Omental fat pad (tissue), 4 donors: ENCODE measurements at places on chromosomes 3 and 15.

- no peak for DNase-seq
These were observed 31.2 kb downstream of the SATB1 start for GRCh38 chr3:18393906-18394305.

GRCh38 chr3:149489060-149489690 is 14.7 kb downstream of the TM4SF4 start:
- no peak for DNase-seq

GRCh38 chr15:40763801-40764628 is at the start of gene GCHFR:
GCHFR (plus strand) TSS chr15:40764068; CDS start chr15:40764181, 113 bp downstream.
- DNase-seq, result peak; percentile 38

DNA sequence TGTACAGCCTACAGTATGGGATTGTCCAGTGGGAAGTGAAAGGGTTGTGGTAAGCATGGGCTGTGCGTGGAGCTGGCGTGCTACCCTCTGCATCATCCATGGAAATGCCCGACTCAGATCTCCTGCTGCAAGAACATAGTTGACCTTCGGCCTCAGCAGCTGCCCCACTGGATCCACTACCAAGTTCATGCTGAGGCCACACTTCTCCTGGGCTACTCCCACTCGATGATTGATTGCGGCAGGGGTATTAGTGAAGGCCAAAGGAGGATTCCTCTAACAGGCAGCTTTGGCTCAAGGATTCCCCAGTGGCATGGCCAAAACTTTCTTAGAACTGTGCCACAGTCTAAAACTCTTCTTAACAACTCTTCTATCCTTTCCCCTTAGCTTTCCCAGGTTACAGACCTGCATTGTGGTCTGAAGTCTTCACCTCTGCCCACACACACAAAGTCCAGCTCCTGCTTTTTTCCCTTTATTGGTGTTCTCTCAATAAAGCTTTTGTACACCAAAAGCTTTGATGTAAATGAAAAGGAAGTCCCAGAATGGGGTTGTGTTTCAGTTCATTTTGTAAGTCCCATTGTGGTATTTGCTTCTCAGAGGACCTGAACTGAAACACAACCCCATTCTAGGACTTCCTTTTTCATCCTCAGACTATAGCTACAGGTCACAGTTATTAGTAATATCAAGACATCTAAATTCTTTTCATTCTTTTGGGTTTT is 4.9 kb upstream of the TBC1D5 start:
- no peak for DNase-seq

DNA sequence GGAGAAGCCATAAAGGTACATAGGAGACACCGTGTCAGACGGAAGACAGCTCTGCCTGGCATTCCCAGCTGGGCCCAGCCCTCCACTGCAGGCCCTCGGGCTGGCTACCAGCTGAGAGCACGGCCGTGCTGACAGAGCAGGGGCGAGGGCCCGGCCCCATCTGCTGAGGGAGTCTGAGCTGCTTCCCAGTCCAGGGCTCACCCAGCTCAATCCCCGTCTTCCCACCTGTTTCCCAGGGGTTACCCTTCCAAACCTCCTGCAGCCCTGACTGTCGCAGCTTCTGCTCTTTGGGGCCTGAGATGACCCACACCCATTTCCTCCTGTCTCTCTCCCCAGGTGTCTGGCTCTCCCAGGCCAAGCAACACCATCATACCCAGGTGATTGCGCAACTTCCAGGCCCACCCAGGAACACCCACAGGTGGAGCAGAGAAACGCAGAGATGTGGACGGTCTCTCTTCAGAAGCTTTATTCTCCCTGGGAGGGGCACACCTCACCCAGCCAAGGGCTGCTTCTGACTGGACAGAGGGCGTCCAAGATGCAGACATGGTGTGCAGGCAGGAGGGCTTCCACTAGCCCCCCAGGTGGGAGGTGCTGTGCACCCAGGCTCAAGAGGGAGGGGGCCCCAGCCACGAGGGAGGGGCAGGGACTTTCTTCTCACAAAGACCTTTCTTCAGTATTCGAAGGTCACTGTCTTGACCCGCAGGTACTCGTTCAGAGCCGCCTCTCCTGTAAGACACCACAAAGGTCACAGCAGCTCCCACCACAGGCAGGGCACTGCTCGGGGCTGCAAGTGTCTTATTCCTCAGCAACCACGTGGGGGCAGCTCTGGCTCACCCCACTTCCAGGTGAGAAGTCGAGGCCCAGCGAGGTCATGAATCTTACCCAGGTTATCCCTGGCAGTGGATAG is 19.4 kb upstream of the SLC41A3 start:
- no peak for DNase-seq

DNA sequence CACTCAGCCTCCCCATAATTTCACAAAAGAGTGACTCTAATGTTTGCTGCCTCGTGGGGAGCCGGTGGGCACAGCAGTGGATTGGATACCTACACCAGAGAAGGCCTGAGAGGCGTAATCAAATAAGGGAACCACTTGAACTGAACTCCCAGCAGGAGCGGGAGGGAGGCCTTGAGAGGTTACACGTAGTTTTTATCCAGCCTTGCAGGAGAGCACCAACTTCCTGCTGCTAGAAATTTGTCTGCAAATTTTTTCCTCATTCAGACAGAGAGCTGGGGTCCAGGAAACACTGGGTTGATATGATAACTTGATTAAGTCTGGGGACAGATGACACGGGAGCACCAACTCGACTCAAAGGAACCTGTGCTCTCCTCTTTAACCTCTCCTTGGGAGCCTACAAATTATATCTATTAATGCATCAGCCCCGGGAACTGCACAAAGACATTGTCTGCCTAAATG is 69.8 kb downstream of the HES1 start:
- DNase-seq, result no peak

- DNase-seq, result no peak
These were observed 44.2 kb upstream of the STT3B start for GRCh38 chr3:31488475-31489017.

DNA sequence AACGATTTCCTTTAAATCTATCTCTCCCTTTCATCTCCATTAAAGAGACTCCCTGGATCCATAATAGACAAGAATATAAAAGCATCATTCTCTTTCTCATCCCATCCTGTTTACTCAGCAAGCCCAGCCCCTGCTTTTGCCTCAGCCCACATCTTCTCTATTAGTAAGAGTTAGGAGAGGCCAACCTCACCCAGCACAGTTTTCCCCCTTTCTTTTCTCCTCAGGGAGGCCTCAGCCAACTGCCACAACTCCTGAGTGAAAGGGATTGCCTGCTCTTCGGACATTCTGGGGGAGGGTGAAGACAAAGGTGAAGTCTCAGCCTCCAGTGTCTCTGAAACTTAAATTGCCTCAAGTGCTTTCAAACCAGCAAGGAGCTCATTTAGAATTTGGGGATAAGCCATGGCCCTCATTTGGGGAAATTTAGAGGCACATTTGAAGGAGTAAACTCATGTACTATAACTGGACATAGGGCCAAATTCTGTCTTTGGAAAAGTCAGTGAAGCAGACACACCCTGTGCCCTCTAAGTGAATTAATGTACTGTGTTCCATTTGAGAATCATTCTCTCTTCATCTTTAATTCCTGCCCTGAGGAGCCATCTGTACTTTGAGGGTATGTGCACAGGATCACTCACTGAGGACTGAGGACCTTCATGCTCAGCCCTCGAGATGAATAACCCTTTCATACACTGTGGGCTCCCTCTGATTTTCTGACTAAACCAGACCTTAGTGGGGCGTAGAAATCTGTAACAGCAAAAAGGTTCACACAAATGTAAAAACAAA is 82.5 kb downstream of the SOX2 start:
- no peak for DNase-seq

GRCh38 chr3:129747992-129748391 is 141.5 kb upstream of the PLXND1 start:
- DNase-seq, result no peak

DNA sequence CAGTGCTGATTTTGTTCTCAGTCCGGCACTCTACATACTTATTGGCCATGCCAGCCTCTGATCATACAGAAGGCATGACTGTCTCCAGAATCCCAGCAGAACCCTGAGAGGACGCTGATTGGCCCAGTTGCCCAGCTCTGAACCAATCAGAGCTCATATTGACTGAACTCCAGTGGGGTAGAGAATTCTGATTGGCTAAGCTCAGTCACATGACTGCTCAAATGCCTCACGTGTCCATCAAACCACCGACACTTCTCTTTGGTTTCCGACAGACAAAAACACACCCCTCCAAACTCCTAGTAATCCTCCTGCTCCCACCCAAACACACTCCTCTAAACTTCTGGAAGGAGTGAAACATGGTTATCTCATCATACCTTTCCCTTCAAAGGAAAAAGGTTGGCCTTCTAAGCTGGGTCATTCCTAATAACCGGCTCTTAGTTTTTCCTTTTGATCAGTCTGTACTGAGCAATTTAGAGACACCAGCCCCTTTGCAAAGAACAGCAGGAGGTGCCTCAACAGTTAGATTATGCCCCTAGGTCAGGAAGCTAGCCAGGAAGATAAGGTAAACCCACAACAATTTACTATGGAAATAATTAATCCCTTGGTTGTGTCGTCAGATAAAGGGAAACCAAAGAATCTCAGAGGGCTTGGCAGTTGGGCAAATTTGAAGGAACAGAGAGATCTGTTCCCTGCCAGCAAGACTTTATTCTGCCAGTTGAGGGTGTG is 187.8 kb downstream of the TLE3 start:
- DNase-seq, result no peak

DNA sequence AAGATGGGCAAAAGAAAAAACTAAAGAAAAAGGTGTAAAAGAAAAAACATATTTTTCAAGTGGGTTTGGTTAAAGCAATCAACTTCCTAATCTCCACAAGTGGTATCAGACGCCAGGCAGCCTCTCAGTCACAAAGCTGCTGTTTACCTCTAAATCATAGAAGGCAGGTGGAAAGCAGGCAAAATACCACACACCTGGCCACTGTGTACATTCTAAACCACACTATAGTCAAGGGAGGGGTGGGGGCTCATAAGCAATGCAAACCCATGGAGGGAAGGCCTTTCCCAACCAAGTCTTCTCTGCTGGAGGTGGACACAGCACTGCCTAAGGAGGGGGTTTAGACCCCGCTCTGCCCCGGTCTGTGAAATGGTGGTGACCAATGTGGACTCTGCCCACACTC is 50.4 kb downstream of the MCF2L2 start:
- no peak for DNase-seq

- DNase-seq, result no peak
These were observed 1.2 kb upstream of the ABHD17C start for GRCh38 chr15:80693682-80694610.

GRCh38 chr15:65926899-65927298 is 57.6 kb downstream of the RAB11A start:
- DNase-seq, result no peak

DNA sequence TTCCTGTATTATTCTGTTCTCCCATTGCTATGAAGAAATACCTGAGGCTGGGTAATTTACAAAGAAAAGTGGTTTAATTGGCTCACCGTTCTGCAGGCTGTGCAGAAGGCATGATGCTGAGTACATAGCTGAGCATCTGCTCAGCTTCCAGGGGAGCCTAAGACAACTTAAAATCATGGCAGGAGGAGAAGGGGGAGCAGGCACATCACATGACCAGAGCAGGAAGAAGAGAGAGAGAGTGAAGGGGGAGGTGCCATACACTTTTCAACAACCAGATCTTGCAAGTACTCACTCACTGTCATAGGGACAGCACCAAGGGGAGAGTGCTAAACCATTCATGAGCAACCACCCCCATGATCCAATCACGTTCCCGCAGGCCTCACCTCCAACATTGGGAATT is 184.4 kb downstream of the GOLGA8K start:
- no peak for DNase-seq

GRCh38 chr3:197545571-197545970 is 10.2 kb downstream of the BDH1 start:
- DNase-seq, result no peak

GRCh38 chr15:23401627-23402026 is 45.4 kb downstream of the GOLGA6L2 start:
- DNase-seq, result no peak

DNA sequence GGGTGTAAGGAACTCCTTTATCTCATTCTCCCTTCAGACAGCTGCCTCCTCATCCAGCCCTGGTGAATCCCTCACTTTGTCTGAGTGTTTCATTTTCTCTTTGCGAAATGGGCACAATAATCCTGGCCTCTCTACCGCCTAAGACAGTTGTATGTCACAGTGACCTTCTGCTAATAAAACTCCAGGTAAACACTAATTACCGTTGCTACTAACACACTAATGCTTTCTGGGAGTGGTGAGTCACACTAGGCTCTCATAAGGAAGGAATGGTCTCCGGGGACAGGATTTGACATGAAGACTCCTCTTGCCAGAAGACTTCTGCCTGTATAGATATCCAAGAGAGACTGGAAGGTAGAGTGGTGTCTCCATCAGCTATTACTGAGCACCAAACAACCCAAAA is 71.7 kb upstream of the SNRK start:
- no peak for DNase-seq

DNA sequence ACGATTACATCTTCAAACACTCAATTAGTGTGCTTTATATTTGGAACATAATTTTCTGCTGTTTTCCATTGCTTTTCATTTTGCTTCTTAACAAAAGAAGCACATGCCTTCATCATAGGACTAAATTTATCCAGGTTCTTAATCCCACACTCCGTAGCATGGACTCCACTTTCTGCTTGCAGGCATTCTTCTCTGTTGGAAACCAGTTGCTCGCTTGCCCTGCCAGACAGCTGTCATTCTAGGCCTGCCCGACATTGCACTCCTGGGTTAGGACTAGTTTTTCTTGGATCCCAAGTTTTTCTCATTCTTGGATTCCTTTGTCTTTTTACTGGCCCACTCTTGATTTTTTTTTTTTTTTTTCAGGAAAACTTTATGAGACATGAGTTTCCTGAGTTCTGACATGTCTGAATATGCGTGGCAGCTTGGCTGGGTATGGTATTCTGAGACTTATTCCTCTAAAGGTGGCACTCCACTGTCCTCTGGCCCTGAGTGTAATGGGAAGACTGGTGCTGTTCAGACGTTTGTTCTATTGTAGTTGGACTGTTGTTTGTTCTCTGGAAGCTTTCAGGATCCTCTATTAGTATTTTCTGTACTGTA is 6.3 kb upstream of the ATP1B3 start:
- DNase-seq, result no peak

- DNase-seq, result no peak
These were observed 851 bp downstream of the AP2M1 start for GRCh38 chr3:184175506-184175905.

DNA sequence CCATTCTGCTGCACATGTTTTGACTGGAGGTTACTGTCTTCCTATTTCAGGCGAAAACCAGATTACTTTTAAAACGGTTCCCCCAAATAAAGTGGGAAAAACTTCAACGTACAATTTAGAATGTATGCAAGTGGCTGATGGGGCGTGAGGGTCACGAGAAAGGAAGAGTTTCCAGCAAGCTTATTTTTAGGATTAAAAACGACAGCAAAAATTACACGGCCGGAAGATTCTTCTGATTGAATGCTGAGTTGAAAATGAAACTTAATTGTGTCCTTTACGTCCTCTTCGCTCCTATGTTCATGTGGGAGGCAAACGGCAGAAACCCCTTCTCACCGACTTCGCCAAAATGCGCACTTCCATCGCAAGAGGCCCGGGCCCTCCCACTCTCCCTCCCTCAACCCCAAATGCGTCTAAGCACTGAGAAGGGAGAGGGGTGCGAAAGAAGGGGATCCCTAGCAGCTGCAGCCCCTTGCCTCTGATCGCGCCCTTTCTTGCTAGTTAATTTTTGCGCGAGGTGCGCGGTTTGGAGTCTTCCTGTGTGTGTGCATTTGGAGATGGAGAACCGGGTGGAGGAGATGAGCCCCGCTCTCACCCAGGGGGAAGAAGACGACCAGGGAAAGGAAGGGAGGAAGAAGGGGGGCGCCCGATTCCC is 656 bp downstream of the CD47 start:
- DNase-seq, result no peak
